Stimulated activated memory B cell treated with anti-CD40 and anti-IgM and Interleukin-4, amounts not matched to agents 10 μg/mL and 1 μg/mL and 100 μg/mL, for 72 hours (primary cell): ENCODE measurements at places on chromosomes 2 and 18.

GRCh38 chr2:226847090-226847489 lies 11.2 kb downstream of the RHBDD1 start:
- no peak for ATAC-seq

DNA sequence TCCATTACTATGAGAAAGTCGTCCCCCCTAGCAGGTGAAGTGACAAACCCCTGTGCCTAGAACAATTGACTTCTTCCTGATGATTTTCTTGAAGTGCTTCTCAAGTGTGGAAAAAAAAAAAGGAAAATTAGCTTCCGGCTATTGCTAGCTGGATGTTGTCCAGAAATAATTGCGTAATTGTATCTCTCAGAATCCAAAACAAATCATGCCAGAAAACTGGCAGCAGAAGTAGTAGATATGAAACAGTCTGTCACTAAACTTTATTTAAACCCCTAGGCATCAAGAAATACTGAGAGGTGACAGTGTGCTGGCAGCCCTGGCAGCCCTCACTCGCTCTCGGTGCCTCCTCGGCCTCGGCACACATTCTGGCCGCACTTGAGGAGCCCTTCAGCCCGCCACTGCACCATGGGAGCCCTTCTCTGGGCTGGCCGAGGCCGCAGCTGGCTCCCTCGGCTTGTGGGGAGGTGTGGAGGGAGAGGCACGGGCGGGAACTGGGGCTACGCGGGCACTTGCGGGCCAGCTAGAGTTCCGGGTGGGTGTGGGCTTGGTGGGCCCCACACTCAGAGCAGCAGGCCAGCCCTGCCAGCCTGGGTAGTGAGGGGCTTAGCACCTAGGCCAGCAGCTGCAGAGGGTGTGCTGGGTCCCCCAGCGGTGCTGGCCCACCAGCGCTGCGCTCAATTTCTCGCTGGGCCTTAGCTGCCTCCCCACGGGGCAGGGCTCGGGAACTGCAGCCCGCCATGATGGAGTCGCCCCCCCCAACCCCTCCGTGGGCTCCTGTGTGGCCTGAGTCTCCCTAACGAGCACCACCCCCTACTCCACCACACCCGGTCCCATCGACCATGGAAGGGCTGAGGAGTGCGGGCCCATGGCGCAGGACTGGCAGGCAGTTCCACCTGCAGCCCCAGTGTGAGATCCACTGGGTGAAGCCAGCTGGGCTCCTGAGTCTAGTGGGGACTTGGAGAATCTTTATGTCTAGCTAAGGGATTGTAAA lies 80.5 kb upstream of the ABCA12 start:
- no peak for ATAC-seq

GRCh38 chr2:113263546-113263945 lies 15.2 kb downstream of the PAX8 start:
- ATAC-seq = no peak

DNA sequence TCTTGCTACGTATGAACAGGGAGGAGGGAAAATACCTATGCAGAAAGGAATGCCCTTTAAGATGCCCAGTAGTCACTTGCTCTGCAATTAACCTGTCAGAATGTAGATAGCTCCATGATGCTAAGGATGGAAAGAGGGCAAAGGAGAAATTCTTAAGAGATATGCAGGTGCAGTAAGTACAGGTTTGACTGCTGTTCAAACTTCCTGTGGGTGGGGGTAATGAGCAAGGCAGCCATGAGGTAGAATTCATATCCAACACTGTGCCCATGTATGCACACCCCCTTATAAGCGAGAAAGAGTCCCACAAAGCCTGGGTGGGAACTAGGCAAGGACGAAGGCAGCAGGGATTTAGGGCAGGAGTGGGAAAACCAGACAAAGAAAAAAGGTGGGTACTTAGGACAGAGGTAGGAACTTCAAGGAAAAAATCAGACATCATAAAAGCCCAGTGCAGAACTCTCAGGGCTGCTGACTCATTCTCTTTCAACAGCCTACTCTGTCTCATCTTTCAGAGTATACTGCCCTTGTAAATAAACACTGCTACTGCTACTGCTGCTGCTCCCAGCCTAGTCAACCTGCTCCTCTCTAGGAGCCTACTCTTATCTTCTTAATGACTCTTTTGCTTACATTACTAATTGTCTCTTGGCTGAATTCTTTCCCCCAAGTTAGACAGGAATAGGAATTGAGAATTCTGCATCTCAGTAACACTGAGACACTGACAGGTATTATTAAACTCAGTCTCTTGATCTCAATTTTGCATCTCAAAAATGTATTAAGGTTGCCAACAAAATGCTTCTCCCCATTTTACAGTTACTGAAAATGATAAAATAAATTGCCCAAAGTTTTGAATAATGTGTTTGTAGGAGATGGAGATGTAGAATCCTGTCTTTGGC lies 189.0 kb downstream of the PTH2R start:
- ATAC-seq = no peak

DNA sequence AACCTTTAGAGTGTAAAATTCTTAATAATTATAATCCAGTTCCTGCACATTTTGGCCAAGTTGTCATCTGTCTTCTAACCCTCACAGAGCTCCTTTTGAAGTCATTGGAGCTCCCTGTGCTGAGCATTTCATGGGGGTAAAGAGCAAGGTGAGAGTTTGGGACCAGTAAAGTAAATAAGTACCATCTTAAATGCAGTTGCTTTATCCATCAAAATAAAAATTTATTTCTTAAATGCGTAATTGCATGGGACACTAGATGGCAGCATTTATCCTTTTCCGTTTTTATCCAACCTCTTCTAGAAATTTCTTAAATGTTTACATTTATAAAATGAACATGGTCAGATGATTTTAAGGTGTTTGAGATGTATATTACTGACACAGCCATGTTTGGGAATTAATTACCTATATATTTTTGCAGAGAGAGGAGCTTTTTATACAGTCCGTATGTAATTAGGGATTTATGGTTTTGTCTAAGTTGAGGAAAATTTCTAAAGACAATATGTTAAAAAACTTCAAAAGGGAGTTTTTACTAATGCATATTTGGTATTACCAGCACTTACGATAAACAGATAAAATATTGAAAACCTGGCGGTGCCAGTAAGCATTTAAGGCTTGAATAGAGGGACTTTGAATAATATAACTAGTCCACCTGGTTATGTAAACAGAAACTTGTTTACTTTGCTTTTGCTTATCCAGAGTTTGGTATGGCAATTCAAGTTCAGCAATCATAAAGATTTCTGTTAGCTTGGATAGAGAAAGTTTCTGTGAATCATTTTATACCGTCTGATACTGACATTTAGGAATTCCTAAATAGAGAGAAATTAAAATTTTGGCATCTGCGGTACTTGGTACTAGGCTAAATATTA lies 54.5 kb downstream of the ACSL3 start:
- ATAC-seq = no peak

- ATAC-seq = no peak
Measured at GRCh38 chr2:235698028-235698427, 204.2 kb downstream of the AGAP1 start.

DNA sequence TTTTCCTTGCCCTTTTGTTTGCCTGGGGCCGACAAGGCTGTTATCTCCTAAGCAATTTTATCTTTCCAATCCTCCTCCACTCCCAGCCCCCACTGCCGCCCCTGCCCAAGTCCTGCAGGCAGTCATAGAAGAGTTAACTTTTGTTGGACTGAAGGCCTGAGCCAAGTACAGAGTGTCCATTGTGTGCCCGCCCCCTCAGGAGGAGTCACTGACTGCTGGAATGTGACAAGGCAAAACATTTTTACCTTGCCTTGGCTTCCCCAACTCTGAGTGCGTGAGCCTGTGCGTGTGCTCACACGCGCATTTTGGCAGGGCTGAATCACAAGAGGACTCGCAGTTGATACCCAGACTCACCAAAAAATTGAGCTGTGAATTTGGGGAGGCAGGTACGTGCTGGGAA lies 16.2 kb downstream of the SETBP1 start:
- ATAC-seq = no peak

DNA sequence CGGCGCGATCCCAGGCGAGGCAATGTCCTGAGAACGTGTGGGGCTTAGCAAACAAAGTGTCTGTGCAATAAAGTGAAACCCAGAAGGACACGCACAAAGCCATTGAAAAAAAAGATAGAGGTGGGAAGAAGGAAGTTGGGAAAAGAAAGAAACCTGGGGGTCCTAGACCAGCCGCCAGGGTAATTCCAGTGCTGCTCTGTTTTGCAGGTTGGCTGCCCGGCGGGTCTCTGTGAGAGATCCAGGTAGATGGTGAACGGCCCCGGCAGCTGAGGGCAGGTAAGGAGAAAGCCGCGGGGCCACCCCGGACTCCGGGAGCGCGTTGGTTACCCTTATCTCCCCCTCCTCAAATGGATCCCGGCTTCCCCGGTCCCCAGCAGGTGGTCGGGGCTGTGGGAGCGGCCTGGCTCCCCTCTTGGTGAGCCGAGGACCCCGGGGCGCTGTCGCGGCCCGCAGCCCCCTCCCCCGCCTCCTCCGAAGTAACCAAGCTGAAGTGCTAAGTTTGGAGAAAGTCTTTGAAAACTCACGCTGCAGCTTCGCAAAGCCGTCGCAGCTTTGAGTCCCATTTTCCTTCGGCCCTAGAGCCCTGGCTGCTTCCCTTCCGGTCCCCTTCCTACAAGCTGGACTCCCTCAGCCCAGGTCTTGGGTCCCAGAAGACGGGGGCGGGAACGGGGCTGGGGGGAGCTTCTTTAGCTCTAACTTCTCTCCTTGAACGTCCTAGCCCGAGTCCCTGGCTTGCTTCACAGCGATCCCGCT lies 588 bp downstream of the OTX1 start:
- no peak for ATAC-seq

DNA sequence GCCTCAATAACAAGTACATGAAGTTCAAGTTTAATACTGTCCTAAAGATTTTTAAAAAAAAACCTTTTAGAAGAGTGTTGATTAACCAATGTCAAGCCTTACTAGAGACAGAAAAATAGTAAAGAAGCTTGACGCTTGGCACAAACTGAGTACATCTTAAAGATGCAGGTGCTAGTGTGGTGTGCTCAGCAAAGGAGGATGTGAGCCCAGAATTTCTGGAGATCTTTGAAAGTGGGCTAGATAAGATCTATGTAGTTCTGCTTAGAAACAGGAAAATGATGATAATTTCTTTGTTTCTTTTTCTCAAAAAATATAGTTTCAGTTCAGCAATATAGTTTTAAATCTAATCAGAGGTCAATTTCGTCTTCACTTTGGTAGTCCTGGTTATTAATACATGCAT lies 118.3 kb upstream of the KLHL14 start:
- peak; percentile 74 for ATAC-seq

- ATAC-seq = no peak
Measured at GRCh38 chr2:127423880-127424279, 5.7 kb downstream of the PROC start.

DNA sequence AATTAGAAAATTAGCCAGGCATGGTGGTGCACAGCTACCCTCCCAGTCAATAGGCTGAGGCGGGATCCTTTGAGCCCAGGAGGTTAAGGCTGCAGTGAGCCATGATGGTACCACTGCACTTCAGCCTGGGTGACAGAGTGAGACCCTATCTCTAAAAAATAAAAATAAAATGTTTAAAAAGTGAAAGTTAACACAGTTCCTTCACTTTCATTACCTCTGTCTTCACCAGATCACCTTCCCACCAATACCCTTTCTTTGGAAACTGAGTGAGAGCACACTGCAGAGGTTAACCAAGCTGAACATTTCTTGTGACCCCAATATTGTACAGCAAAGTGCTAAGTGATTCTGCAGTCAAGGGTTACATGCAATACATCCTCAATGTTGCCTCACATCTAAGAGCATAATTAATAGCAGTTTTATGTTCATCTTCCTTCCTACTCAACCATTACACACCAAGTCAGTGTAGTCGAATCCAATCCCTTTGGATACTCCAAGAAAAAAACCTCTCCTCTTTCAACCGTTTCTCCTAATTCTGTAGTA lies 1.7 kb downstream of the L3MBTL4 start:
- no peak for ATAC-seq

DNA sequence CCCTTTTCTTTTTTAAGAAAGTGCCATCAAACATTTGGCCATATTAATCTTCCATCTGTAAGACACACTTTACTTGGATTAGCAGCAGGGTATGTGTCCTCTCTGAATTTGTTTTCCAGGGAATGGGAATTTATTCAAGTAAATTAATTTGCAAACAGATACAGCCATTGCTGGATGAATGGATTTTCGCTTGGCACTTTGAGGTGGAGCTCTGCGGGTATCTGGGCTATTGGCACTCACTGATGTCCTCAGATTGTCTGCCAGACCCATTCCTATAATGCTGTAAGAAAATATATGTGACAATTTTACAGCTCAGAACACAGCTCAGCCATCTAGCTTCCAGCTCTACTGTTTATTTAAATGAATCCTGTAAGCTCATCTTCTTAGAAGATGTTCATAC lies 201.2 kb upstream of the CDH20 start:
- no peak for ATAC-seq

DNA sequence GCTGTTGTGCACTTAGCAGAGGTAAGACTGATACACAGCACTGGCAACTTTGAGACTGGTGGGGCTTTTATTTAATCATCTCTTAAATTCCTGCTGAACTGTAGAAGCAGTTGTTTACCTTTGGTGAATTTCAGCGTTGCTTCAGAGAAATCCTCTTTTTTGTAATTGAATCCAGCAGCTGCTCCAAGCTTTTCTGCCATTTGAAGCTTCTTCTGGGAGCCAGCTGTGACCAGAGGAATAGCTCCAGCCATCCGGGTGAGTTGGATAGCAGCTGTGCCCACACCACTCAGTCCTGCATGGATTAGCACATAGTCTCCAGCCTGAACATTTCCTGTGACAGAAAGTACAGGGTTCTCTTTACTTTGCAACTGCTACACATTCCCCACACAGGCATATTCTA lies 3.9 kb downstream of the TP53I3 start:
- no peak for ATAC-seq

DNA sequence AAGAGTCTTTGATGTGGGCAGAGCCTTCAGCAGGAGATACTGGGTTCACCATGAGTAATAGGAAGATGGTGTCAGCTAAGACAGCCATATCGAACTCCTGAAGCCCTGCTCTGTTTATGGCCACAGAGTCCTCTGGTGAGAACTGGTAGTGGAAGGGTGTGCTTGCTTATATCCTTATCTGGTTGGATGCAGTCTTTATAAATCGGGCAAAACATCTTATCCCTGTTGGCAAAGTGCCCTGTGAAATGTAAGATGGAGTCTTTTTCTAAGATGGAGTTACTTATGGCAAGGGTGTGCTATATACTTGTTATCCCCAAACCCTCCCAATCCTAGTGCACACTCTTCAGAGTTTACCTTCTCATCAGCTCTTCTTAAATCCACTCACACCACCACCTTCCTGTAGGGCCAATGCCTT lies 190.8 kb upstream of the PARD3B start:
- no peak for ATAC-seq

DNA sequence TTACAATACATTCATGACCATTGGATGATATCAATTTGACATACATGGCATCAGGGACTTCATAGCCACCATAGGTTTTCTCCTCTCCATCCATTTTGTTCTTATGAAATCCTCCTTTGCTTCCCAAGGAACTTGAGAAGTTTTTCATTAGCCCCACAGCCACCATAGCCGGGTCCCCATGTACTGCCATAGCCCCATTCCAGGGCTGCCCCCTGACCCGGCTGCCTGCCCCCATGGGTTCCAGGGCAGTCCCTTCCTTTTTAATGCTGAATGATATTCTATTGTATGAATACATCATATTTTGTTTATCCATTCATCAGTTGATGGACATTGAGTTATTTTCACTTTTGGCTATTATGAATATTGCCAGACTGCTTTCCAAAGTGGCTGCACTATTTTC lies 20.4 kb downstream of the ATP6V1B1 start:
- no peak for ATAC-seq
